Osteocyte (in vitro differentiated cells): ENCODE measurements at places on chromosomes 12 and 14. TPM values are rescaled to one million over a fixed set of nuclear protein-coding genes. Genes with fewer than 3 reads are reported as not detected.

The OR4E2 gene
- total RNA-seq = not detected in 2 replicates

The KRT77 gene
- not detected in 2 replicates for total RNA-seq

The DNAH10 gene
- total RNA-seq = 0.16 and 0.29 TPM in 2 replicates

The DTX1 gene
- not detected in 2 replicates for total RNA-seq

The MYH7 gene
- not detected in 2 replicates for total RNA-seq

The SRRM4 gene
- total RNA-seq = not detected in 2 replicates

The ACVRL1 gene
- not detected in 2 replicates for total RNA-seq

The TAS2R42 gene
- total RNA-seq = not detected in 2 replicates

The APOLD1 gene
- 10.5 and 11.1 TPM in 2 replicates for total RNA-seq

The PTHLH gene
- total RNA-seq = 0.44 and 0.46 TPM in 2 replicates
